ENCODE measurements at places on chromosomes 3 and 15.

DNA sequence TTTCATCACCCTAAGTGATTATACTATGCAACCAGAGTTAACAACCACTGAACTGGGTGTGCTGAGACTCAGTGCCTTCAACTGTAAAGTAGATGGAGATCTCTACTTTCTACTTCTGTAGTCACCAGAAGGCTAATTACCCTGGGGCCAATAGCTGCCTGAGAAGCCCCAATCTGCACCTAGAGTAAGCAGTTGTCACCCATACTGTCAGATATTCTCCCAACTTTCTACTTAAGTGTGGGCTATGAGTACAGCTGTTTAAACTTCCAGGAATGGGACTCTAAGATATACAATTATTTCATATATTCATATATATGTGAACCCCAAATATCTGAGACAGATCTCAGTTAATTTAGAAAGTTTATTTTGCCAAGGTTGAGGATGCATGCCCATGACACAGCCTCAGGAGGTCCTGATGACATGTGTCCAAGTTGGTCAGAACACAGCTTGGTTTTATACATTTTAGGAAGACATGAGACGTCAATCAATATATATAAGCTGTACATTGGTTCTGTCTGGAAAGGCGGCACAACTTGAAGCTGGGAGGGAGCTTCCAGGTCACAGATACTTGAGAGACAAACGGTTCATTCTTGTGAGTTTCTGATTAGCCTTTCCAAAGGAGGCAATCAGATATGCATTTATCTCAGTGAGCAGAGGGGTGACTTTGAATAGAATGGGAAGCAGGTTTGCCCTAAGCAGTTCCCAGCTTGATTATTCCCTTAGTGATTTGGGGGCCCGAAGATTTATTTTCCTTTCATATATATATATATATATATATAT lies 41.9 kb downstream of the CCNL1 start:
- no peak for DNase-seq

DNA sequence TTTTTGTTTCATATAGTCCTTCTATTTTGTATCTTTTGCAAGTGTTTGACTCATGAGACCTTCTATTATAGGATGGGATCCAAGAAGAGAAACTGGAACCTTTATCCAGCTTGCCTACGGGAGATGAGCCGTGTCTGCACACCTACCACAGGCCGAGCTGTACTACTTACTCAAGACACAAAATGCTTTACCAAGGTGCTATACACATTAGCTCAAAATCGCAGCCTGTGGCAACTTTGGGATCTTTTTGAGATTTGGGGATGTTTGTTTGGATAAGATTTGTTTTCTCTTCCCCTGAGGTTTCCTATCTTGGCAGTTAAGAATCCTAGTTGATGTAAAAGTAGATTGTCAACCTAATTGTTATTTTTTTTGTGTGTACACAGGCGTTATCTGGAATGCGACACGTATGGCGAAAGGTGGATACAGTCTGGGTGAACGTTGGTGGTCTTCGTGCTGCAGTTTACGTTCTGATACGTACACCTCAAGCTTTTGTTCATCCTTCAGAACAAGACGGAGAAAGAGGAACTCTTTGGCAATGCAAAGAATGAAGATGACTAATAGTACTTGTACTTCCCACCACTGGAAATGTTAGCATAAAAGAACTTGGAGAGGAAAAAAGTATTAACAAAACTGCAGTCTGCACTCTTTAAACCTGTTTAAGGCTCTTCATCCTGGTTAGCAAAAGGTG lies 13.1 kb upstream of the SETD5 start:
- no peak for DNase-seq

DNA sequence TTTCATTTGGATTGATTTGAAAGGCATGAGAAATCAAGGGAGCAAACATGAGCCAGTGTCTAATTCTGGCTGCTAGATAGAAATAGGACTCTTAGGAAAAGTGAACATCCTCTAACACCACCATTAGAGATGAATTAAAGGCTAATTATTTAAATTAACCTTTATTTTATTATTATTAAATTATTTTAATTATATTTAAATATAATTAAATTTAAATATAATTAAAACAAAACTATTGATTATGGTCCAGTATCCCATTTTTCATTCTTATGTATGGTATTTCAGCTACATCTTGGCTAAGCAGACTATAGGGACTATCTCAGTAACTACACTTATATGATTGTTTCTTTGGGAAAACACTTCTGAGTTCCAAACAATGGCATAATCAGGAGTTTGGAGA lies 904.8 kb downstream of the NAALADL2 start:
- DNase-seq, result no peak

GRCh38 chr15:66862940-66863335 lies 160.9 kb downstream of the SMAD6 start:
- DNase-seq, result peak; percentile 88

GRCh38 chr3:98021830-98022560 lies 13.1 kb downstream of the GABRR3 start:
- DNase-seq, result no peak

DNA sequence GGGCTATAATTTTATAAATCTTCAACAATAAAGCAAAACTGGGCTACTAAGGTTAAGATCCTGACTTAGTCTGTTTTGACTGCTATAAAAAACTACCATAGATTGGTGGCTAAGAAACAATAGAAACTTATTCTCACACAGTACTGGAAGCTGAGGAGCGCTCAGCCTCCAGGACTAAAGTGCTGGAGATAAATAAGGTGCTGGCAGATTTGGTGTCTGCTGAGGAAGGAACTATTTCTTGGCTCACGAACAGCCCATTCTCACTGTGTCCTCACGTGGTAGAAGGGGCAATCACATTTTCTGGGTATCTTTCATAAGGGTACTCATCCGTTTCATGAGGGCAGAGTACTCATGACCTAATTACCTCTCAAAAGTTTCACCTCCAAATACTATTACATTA lies 166.8 kb upstream of the CBLB start:
- DNase-seq, result no peak

GRCh38 chr3:79515072-79515471 lies 252.7 kb downstream of the ROBO1 start:
- peak; percentile 8 for DNase-seq

DNA sequence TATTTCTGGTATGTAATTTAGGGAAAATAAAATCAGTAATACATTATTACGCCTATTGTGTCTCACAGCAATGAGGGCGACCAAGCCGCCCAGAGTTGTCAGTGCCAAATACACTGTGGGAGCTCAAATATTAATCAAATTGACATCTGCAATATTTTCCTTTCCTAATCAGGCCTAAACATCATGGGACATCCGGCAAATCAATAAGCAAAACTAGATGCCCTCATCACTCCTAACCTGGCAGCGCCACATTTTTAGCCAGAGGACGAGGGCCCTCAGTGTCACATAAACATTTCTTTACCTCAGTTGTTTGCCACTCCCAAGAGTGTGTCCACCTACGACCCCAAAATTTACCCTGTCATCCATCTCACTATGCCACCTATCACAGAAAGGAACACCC lies 64.1 kb downstream of the WDR72 start:
- DNase-seq, result no peak

- DNase-seq, result no peak
Observed at GRCh38 chr3:57064001-57064400, 3.5 kb downstream of the SPATA12 start.

DNA sequence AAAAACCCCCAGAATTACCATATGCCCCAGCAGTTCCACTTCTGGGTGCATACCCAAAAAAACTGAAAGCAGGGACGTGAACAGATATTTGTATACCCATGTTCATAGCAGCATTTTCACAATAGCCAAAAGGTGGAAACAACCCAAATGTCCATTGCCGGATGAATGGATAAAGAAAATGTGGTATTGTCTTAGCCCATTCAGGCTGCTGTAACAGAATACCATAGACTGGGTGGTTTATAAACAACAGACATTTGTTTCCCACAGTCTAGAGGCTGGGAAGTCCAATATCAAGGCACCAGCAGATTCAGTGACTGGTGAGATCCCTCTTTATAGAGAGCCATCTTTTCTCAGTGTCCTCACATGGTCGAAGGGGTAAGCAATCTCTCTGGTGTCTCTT lies 182.1 kb upstream of the ANKRD28 start:
- no peak for DNase-seq

GRCh38 chr15:38186507-38186906 lies 66.1 kb upstream of the SPRED1 start:
- DNase-seq, result no peak

DNA sequence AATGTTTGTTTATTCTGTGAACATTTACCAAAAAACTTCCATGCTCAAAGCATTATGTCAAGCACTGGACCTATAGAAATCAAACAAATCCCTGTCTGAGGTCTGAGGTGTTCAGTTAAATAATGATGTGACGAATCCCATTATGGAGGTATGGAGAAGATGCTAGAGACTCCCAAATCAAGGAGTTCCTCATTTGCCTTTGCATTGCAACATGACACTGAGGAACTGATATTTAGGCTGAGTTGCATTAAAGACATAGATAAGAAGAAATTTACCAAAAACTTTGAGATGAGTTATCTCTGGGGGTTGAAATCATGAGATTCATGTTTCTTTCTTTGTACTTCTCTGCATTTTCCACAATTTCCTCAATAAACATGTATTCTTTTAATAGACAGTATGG lies 16.0 kb downstream of the CD200 start:
- DNase-seq, result no peak

GRCh38 chr3:132803889-132804288 lies 81.7 kb upstream of the NPHP3 start:
- peak; percentile 50 for DNase-seq

- DNase-seq, result no peak
Observed at GRCh38 chr15:56838085-56838484, 80.4 kb upstream of the TCF12 start.

- peak; percentile 90 for DNase-seq
Observed at GRCh38 chr15:57527382-57528091, 64.2 kb upstream of the MYZAP start.

DNA sequence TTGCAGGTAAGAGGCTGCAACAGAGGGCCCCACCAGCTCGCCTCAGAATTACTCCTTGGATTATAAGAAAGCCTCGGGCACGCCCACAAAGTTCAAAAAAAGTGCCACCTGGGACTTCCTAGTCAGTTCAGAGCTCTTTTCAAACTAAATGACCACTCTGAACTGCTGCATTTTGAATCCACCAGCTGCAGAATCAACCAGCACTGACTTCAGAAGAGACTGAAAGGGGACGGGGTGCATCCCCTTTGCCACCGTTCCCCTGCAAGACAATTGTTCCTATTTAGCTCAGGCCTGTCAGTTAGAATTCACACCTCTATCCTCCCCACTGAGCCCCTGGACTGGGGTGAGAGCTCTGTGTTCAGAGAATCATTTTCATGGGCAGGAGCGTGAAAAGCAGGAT lies 181.4 kb upstream of the GADL1 start:
- no peak for DNase-seq

DNA sequence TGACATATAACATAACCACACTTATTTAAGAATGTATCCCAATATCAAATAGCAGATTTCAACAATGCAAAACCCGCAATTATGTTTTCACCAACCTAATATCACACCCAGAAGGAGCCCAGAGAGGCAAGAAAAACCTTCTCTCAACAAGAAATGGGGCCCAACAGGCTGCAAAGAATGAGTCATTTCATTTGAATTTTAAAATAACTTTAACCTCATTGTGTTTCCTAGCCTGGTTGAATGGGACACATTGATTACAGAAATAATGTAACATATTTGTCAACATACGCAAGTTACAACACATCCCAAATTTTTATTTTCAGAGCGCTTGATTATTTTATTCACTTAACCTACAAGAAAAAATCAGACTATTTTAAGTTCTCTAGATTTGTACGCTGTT lies 365.1 kb upstream of the SLCO3A1 start:
- DNase-seq, result no peak

DNA sequence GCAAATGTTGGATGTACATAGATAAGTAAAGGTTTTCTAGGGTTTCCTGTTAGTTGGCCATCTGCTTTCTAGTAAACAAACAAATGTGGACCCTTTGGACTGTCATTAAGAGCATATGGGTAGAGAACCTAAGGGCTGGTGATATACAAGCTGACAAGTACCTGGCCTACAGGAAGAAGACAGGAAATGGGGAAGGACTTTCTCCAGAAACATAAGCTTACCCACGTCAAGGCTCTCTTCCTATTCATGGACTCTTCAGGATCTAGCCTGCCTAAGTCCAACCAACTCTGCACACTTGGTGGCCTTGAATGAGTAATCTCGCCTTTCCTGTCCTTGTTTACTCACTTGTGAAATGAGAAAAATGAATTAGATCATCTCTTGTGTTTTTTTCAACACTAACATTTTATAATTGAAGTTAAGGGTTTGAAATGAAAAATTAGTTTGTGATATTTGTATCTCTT lies 22.2 kb upstream of the GOLIM4 start:
- no peak for DNase-seq

DNA sequence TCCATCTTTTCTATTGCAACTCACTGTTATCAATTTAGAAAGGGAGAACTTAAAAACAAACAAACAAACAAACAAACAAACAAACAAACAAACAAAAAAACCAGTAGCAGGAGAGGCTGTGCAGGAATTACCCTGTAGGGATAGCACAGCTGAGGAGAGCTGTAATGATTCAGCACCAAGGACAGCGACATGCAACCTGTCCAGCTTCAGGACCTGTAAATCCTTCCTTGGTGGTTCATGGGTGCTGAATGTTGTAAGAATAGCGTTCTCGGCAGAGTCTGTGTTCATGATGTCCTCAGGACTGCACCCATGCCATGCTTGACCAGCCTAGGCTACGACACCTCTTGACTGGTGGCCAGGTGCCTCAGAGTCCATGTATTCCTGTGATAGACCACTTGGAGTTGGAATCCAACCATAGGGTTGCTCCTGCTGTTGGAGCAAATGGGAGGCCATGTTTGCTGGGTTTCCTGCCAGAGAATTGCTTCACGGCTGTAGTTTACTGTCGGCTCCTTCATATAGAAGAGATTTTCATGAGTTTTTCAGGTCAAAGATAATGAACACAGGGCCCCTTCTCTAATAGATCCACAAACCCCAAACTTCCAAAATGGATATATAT lies 65.9 kb downstream of the CACNA2D3 start:
- no peak for DNase-seq

- DNase-seq, result no peak
Observed at GRCh38 chr3:15783361-15783969, 14.3 kb downstream of the ANKRD28 start.

DNA sequence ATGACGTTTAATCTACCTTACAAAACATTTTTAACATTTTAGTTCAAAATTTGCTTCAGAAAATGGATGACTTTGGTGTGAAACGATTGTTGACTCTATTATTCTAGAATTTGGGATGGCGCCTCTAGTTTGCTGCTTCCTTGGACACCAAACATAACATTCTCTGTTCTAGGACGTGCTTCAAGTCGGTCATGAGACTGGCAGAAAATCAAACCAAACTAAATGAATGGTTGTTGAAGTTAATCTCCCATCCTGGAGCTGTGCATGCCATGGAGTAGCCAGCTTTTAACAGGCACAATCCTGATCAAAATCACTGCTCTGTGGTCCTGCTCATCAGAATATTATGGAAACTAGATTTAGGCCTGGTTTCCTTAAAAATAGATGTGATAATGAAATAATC lies 9.6 kb upstream of the LRRFIP2 start:
- no peak for DNase-seq

GRCh38 chr3:12442654-12443501 lies 41.4 kb upstream of the TSEN2 start:
- no peak for DNase-seq

DNA sequence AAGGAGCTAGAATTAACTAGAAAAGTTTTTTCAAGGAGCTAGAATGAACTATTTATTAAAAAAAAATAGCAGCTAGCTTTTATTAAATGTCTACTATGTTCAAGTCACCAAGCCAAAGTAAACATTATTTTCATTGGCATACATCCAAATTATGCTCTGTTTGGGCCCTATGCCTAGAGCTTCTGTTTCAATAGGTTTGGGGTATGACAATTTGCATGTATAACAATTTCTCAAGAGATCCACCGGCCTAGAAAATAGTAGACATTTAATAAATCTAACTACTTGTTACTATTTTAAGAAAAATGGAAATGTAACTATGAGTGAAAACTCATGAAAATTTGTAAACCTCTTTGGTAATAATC lies 8.0 kb downstream of the GABRR3 start:
- DNase-seq, result no peak

Data from NCI-H526 (cell line).